Astrocyte (in vitro differentiated cells and primary cell): ENCODE measurements at places on chromosomes 7 and 10. TPM values are rescaled to one million over a fixed set of nuclear protein-coding genes. Genes with fewer than 3 reads are reported as not detected.

- H3K4me3 ChIP-seq, result no peak overlapping the region
- no peaks in the 10 kb centered on the region for H3K27me3 ChIP-seq
- no peaks in the 10 kb centered on the region for H3K36me3 ChIP-seq
- no peaks in the 10 kb centered on the region for H3K4me1 ChIP-seq
- no peak for DNase-seq
These were observed 146.6 kb downstream of the WDR11 start for GRCh38 chr10:120997756-120998155.

- no peaks in the 10 kb centered on the region for H3K27me3 ChIP-seq
- no peak for DNase-seq
- no peaks in the 10 kb centered on the region for H3K36me3 ChIP-seq
- H3K4me1 ChIP-seq, result peaks cover 1% of the 10 kb centered on the region
- H3K27ac ChIP-seq, result no peak overlapping the region
These were observed 63.9 kb upstream of the SORCS3 start for GRCh38 chr10:104577163-104577562.

DNA sequence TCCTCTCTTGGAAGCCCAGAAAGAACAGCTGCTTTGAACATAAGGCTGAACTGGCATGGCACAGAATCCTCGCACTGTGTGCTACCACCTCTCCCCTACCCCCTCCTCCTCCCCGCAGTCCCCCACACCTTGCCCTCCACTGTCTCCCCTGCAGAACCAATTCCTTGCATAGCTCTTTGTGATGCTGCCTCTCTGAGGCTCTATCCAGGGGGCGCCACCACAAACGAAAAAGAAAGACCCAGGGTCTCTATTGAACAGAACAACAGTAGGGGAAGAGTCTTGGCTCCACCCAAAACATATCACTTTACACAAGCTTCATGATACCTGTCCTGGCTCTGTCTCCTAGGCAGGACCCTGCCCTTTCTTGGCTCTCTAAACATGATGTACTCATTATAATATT is 26.2 kb upstream of the EBLN1 start:
- no peak overlapping the region for H3K27ac ChIP-seq
- peaks cover 20% of the 10 kb centered on the region for H3K4me1 ChIP-seq
- DNase-seq, result no peak
- no peak overlapping the region for H3K4me3 ChIP-seq
- H3K27me3 ChIP-seq, result no peaks in the 10 kb centered on the region

The MRLN gene
- total RNA-seq, result not detected in 2 replicates

The RASSF4 gene
- total RNA-seq, result 69.9 and 83.0 TPM in 2 replicates

GRCh38 chr7:101362334-101363195 is at the start of gene COL26A1:
TSS of gene COL26A1 (plus strand) at chr7:101362875. CDS start at chr7:101363033, 158 bp downstream.
- H3K36me3 ChIP-seq, result no peaks in the 10 kb centered on the region
- H3K27ac ChIP-seq, result no peak within 1 kb of the TSS
- no peak for DNase-seq
- peak within 1 kb of the TSS; percentile 42 for H3K4me3 ChIP-seq
- H3K4me1 ChIP-seq, result peaks cover 4% of the 10 kb centered on the region
- peaks cover 19% of the 10 kb centered on the region for H3K27me3 ChIP-seq

The GIMAP8 gene
- not detected in 2 replicates for total RNA-seq

DNA sequence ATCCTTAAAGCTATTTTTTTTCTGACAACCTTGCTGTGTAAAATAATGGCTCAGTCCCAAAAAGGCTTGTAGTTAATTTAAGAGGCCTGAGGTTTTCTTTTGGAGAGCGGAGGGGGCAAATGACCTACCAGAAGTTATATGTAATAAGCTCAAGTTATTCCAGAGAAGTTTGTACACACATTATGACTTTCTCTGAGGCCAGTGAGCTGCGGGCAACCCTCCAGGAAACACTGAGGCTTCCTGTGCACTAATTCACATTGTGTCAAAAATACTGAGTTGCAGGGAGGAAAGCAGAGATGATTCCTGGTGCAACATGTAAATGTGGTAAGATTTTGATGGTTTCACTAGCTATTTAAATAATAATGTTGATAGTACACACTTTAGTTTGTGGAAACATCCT is 188.6 kb downstream of the DIP2C start:
- peak; percentile 55 for DNase-seq
- no peak overlapping the region for H3K27ac ChIP-seq
- H3K4me3 ChIP-seq, result no peak overlapping the region
- peaks cover 15% of the 10 kb centered on the region for H3K4me1 ChIP-seq
- no peaks in the 10 kb centered on the region for H3K27me3 ChIP-seq

- DNase-seq, result no peak
- H3K4me3 ChIP-seq, result no peak overlapping the region
- no peaks in the 10 kb centered on the region for H3K27me3 ChIP-seq
- H3K27ac ChIP-seq, result no peak overlapping the region
- H3K36me3 ChIP-seq, result no peaks in the 10 kb centered on the region
These were observed 92.4 kb downstream of the WDR11 start for GRCh38 chr10:120943542-120943941.

DNA sequence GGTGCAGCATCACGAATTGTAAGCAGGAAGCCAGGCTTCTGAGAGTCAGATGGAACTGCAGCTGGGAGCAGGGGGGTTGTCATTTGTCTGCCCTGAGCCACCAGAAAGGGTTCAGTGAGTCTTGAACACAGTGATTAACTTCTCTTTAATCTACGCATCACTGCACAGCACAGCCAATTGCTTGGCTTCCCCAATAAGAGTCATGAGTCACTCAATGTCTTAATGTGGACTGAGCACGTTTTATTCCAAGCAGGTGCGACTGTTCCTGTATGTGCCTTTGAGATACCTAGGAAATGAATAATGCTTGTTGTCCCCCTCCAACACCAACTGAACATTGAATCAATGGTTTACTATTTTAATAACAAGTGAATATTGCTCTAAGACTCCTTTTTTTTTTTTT is 26.0 kb upstream of the PLEKHA1 start:
- no peaks in the 10 kb centered on the region for H3K27me3 ChIP-seq
- H3K4me1 ChIP-seq, result peaks cover 4% of the 10 kb centered on the region
- no peak overlapping the region for H3K27ac ChIP-seq
- peak; percentile 45 for DNase-seq
- H3K4me3 ChIP-seq, result no peak overlapping the region
- H3K36me3 ChIP-seq, result no peaks in the 10 kb centered on the region

DNA sequence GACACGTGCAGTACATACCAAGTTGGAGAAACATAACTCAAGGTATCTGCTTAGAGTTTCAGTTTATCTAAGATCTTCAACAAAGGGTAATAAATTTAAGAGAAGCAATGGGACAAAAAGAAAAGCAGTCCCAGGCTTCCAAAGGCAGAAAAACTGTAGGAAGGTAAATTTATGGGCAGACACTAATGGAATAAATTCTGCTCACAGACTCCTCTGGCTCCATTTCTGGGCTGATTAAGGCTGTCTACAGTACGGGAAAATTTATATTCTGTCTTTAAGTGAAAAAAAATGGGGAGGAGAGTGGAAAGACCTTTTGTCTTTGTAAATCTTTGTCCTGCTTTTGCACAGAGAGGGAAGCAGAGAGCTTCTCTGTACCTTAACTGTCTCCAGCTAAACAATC is 587.5 kb upstream of the IGFBP3 start:
- H3K4me3 ChIP-seq, result no peak overlapping the region
- H3K4me1 ChIP-seq, result no peaks in the 10 kb centered on the region
- H3K27ac ChIP-seq, result no peak overlapping the region
- H3K36me3 ChIP-seq, result no peaks in the 10 kb centered on the region
- DNase-seq, result no peak

The NUTM2D gene
- total RNA-seq, result 6.2 and 6.9 TPM in 2 replicates

The ARHGAP12 gene
- 21.3 and 24.9 TPM in 2 replicates for total RNA-seq

- no peak overlapping the region for H3K27ac ChIP-seq
- DNase-seq, result no peak
- H3K36me3 ChIP-seq, result no peaks in the 10 kb centered on the region
- H3K27me3 ChIP-seq, result no peaks in the 10 kb centered on the region
- no peaks in the 10 kb centered on the region for H3K4me1 ChIP-seq
- no peak overlapping the region for H3K4me3 ChIP-seq
These were observed 312.7 kb upstream of the SP8 start for GRCh38 chr7:21099432-21099831.

The HTR5A gene
- total RNA-seq, result not detected in 2 replicates

DNA sequence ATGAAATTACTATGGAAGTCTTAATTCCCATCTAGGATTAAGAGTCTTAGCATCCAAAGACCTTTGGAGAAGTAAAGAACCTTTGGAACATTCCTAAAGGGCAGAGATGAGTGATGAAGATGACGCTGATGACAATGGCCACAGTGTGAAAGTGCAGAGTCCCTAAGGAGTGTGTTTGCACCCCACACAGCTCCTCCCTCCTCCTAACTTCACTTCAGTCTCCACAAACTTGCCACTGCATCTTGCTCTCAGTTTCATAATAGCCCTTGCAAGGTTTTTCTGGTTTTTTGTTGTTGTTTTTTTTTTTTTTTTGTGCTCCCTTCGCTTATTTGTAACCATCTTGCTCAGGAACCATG is 117.5 kb upstream of the ANLN start:
- H3K27me3 ChIP-seq, result no peaks in the 10 kb centered on the region
- DNase-seq, result no peak
- no peak overlapping the region for H3K4me3 ChIP-seq
- no peaks in the 10 kb centered on the region for H3K4me1 ChIP-seq
- H3K27ac ChIP-seq, result no peak overlapping the region
- no peaks in the 10 kb centered on the region for H3K36me3 ChIP-seq

The CC2D2B gene
- total RNA-seq, result 0.18 and 0.60 TPM in 2 replicates

- no peak overlapping the region for H3K27ac ChIP-seq
- H3K4me1 ChIP-seq, result peaks cover 11% of the 10 kb centered on the region
- no peaks in the 10 kb centered on the region for H3K27me3 ChIP-seq
- peak; percentile 67 for DNase-seq
These were observed 72.9 kb downstream of the AOAH start for GRCh38 chr7:36651404-36651803.

The HYAL4 gene
- not detected in 2 replicates for total RNA-seq

DNA sequence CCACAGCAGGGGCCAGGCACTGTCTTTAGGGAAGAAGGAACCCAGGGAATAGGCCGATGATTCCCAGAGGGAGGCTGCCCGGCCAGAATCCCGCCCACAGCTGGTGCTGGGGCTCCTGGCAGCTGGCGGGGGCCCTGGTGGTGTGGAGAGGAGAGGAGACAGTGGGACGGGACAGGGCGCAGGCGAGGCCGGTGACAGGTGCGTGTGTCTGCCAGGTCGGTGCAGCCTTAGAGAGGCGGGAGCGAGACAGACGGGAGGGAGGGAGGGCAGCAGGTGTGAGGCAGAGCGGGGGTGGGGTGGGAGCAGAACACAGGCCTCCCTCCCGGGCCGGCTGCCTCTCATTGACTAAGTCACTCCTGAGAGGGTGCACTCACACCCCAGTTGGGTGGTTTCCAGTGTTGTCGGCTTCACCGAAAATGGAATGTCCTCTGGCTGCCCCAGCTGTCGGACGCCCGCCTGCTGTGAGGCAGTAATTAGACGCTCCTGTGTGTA is 55.2 kb downstream of the ELFN1 start:
- H3K27me3 ChIP-seq, result no peaks in the 10 kb centered on the region
- H3K27ac ChIP-seq, result no peak overlapping the region
- no peaks in the 10 kb centered on the region for H3K36me3 ChIP-seq
- H3K4me1 ChIP-seq, result no peaks in the 10 kb centered on the region
- no peak overlapping the region for H3K4me3 ChIP-seq

DNA sequence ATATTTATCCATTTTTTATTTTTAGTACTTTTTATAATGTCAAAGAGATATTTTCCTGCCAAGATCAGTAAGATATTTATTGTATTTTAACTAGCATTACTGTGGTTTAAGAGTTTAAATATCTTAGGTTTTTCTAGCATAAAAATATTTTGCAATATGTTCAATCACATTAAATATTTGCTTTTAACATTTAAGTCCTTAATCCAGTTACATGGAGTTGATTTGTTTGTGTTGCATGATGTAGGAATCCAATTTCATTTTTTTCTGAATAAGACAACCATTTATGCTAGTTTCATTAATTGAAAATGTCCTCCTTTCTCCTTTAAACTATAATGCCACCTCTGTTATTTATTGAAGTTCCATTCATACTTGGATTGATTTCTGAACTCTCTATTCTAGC is 41.8 kb downstream of the CAV1 start:
- H3K27ac ChIP-seq, result no peak overlapping the region
- DNase-seq, result no peak
- H3K4me3 ChIP-seq, result no peak overlapping the region
- H3K4me1 ChIP-seq, result peaks cover 20% of the 10 kb centered on the region
- H3K36me3 ChIP-seq, result no peaks in the 10 kb centered on the region

DNA sequence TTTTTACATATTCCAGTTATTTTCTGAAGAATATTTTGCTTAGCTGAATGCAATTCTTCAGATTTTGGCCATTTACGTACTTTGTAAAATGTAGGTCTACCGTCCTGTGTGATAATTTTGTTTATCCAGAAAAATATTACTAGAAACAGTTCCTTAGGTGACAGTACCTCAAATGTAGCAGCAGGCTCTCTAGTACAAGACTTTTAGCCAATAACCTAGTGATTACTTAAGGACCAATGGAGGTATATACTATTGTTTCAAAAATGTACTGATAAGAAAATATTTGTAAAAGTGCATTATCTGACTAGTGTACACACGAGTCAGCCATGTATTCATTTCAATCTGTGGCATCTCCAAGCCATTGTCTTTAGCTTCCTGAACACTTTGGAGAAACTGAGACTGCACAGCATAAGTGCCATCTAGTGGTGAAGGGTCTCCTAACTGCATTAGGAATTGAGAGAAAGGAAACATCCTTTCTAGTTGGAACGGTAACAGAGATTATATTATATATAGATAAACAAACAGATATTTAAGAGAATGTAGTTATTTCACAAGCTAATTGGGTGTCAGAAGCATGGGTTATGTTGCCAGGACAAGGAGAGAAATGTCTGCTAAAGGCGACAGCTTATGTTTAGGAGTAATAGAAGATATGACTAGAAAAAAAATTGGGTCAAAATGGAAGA is 23.7 kb downstream of the RTKN2 start:
- H3K36me3 ChIP-seq, result no peaks in the 10 kb centered on the region
- H3K4me3 ChIP-seq, result no peak overlapping the region
- no peaks in the 10 kb centered on the region for H3K27me3 ChIP-seq
- peaks cover 17% of the 10 kb centered on the region for H3K4me1 ChIP-seq
- DNase-seq, result peak; percentile 50
- peak overlapping the region; percentile 4 for H3K27ac ChIP-seq

The FAM241B gene
- total RNA-seq, result 3.1 and 4.4 TPM in 2 replicates

DNA sequence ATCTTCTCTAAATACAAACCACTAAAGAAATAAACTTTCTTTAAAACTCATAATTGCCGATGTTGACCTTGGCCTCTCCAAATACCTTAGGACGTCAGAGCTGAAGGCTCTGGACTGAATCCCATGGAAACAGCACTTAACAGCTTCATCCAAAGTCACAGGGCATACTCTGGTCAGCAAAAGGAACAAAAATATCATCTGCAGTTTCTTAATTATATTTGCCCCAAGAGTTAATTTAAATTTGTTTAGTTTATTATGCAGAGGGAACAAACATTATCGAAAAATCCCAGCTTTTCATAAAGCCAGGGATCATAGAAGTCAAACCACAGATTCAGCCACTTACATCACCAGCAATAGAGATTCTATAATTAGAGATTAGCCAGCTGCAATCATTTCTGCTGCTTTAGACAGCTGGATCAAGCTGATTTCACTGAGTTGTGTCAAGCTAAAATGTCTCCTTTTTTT is 20.5 kb upstream of the FAM13C start:
- DNase-seq, result peak; percentile 91
- H3K4me3 ChIP-seq, result no peak overlapping the region
- H3K4me1 ChIP-seq, result peaks cover 26% of the 10 kb centered on the region
- no peaks in the 10 kb centered on the region for H3K36me3 ChIP-seq
- peak overlapping the region; percentile 16 for H3K27ac ChIP-seq
- H3K27me3 ChIP-seq, result no peaks in the 10 kb centered on the region
